Activated naive CD8-positive, alpha-beta T cell treated with anti-CD3 and anti-CD28 coated beads for 36 hours (primary cell): ENCODE measurements at places on chromosomes 6 and 20.

GRCh38 chr6:15077006-15077405 lies 168.9 kb upstream of the JARID2 start:
- no peak for DNase-seq

DNA sequence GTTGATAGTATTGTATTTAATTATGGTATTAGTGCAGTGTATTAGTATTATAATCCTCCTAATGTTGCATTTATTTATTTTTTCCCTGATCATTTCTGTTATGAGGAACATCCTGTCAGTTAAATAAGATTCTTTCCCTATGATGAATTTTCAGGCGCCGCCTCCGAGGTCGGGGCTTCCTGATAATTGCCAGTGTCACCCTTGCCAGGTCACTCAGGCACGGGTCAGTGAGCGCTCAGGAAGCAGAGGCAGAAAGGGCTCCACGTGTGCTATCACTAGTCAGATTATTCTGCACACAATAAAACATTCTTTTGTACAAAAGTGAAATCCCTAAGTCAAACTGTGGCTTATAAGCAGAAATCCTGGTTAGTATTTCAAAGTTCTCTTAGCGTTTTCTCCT lies 64.8 kb downstream of the TSHZ2 start:
- DNase-seq: no peak

DNA sequence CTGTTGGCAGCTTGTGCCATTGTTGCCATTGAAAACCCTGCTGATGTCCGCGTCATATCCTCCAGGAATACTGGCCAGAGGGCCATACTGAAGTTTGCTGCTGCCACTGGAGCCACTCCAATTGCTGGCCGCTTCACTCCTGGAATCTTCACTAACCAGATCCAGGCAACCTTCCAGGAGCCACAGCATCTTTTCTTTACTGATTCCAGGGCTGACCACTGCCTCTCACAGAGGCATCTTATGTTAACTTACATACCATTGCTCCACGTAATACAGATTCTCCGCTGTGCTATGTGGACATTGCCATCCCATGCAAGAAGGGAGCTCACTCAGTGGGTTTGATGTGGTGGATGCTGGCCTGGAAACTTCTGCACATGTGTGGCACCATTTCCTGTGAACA lies 221.8 kb upstream of the FAM83B start:
- no peak for DNase-seq

- no peak for DNase-seq
These were observed 57.7 kb downstream of the RBM38 start for GRCh38 chr20:57448764-57449354.

GRCh38 chr6:165487950-165488349 lies 175.1 kb downstream of the PDE10A start:
- no peak for DNase-seq

DNA sequence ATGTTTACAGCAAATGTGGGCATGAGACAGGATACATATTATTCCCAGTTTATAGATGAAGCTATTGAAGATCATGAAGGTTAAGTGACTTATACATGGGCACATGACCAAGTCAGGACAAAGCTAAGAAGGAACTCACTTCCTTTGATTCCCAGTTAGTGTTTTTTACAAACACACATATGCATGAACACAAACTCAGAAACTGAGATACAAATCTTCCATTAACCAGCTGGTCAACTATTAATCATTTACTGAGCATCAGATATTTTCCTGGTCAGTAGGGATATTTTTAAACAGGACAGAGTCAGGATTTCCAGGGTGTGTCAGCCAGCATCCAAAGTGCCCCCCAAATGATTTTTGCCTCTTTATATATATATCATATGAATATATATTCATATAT lies 222.2 kb downstream of the OGFRL1 start:
- no peak for DNase-seq

- no peak for DNase-seq
These were observed 397.4 kb downstream of the MAFB start for GRCh38 chr20:40291493-40292135.

DNA sequence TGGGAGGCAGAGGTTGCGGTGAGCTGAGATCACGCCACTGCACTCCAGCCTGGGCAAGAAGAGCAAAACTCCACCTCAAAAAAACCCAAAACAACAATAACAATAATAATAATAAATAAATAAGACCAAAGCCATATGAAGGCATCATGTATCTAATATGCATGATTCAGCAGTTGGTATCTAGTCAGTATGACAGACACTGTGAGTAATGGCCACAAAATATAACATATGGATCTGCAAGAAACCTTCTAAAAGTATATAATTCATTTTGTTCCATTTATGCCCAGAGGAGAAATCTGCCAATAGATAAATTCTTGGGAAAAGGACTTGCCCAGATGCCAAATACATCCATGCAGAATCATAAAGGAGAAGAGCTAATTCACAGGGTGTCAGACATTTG lies 252.3 kb downstream of the BTBD9 start:
- no peak for DNase-seq

DNA sequence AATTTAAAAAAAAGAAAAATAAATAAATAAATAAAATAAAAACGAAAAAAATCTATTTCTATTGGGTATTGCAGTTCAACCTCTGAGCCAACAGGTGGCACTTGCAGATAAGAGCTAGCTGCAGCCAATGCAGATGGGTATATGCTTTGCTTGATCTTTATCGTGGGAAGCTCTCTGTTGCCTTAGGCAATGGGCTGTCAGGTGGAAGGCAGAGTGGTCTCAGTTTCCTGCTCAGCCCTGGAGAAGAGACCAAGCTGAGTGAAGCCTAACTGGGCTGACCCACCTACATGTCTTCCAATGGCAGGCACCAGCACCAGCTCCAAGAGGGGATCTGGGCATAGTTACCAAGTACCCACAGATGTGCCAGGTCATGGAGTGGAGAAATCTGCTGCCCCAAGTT lies 95.0 kb downstream of the AK9 start:
- no peak for DNase-seq

GRCh38 chr6:116373300-116373699 lies 2.6 kb downstream of the DSE start:
- no peak for DNase-seq

- no peak for DNase-seq
These were observed 27.5 kb upstream of the GLP1R start for GRCh38 chr6:39021041-39021440.

DNA sequence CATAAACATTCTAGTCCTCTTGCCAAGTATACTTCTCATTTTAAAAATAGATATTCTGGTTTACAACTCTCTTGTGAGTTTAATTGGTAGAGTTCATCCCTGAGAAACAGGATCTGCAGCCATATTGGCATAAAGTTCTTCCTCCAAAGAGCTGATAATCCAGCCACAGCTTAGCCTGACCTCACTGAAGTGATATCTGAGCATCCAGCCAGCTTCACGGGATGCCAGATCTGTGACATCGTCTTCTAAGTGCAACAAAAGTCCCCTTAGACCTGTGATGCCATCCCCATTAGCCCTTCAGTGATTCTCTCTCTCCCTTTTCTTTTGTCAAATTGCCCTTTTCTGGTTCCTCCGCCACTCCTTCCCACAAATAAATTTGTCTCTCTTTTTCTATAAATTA lies 180.6 kb upstream of the STXBP5 start:
- DNase-seq: no peak

DNA sequence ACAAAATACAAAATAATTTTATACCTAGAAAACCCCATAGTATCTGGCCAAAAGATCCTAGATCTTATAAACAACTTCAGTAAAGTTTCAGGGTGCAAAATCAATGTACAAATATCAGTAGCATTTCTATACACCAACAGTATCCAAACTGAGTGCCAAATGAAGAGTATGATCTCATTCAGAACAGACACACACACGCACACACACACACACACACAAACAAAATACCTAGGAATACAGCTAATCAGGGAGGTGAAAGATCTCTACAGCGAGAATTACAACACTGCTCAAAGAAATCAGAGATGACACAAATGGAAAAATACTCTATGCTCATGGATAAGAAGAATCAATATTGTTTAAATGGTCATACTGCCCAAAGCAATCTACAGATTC lies 49.2 kb downstream of the TOMM6 start:
- no peak for DNase-seq

GRCh38 chr6:13177664-13178063 lies 150.7 kb downstream of the TBC1D7 start:
- DNase-seq: no peak

GRCh38 chr20:58740356-58741308 lies 48.0 kb downstream of the NPEPL1 start:
- DNase-seq: no peak

DNA sequence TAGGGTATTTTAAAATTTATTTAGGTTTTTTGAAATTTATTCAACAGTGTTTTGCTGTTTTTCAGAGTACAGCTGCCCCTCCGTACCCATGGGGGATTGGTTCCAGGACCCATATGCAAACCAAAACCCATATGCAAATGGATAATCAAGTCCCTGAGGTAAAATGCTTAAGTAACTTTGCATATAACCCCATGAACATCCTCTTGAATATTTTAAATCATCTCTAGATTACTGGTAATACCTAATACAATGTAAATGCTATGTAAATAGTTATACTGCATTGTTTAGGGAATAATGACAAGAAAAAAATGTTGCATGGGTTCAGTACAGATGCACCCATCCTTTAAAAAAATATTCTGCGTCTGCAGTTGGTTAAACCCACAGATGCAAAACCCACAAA lies 547.9 kb upstream of the CDH4 start:
- DNase-seq: no peak

- no peak for DNase-seq
These were observed 63.0 kb upstream of the VSTM2L start for GRCh38 chr20:37839955-37840354.

GRCh38 chr20:33401184-33401920 lies at the start of gene CDK5RAP1:
TSS of gene CDK5RAP1 (minus strand) at chr20:33401519. CDS start at chr20:33397064, 4,455 bp downstream.
- DNase-seq: peak; percentile 84

DNA sequence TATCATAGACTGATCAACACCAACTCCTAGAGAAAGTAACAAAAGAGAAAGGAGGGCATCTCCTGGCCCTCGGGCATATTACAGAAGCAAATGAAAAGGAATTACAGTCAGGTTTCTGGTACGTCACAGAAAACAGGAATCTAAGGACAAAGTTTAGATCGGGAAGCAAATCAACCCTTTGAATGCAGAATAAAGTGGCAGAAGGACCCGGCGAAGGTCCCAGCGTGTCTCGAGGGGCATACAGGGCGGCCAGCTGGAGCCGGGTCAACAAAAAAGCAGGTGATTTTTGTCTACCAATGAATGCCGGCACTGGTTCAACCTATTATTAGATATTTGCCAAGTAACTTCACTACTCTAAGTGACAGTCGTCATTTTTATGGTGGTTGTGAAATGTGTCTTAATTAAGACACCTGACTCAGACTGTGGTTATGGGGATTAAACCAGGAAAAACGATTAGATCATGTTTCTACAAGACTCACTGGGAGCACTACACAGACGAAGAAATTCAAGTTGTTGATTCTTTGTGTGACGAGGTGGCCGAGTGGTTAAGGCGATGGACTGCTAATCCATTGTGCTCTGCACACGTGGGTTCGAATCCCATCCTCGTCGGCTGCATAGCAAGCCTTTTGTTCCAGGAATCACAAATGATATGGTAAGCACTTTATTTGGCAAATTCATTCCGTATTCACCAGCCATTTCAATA lies 12.4 kb upstream of the ZSCAN9 start:
- peak; percentile 73 for DNase-seq

GRCh38 chr20:56429502-56429901 lies 17.4 kb downstream of the CASS4 start:
- peak; percentile 55 for DNase-seq

GRCh38 chr20:23139524-23139923 lies 53.4 kb upstream of the CD93 start:
- DNase-seq: no peak

- DNase-seq: no peak
These were observed 1021.6 kb upstream of the MAP3K7 start for GRCh38 chr6:91608428-91608827.

GRCh38 chr20:20594171-20594530 lies 118.3 kb downstream of the RALGAPA2 start:
- DNase-seq: no peak

DNA sequence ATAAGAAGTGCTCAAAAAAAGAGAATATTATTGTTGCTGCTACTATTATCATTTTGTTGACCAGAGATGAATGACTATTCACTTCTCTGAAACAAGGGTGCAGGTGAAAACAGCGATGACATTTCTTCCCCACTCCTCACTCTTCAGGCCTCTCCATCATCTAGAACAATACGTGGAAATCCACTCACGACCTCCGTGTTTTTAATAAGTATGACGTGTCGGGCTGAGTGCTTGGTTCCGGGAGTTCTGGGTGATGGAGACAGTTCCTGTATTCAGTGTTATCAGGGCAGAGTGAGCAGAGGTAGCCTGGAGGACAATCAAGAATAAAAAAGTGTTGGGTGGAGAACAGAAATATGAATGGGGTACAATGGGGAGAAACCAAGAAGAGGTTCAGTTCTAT lies 130.0 kb upstream of the ZNF217 start:
- DNase-seq: no peak

- DNase-seq: no peak
These were observed 68.2 kb upstream of the SSTR4 start for GRCh38 chr20:22966787-22967464.

GRCh38 chr6:13436399-13437217 lies 50.8 kb downstream of the GFOD1 start:
- DNase-seq: no peak

DNA sequence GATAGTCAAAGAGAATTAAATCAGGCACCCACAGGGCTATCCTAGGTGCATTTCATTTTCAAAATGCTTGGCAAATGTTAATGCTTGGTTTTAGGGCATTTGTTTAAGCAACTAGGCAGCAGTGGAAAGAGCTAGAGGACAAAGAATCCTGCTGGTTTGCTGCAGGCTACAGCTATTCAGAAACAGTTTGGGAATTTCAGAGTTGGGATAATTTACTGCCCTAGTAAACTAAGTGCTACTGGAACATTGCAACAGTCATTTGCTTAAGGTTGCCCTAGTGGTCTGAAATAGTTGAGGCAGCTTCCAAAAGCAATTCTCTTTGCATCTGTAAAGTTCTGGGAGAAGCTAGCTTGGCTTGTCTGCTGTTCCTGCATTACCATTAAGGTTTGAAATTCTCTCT lies 312.7 kb downstream of the LAMA2 start:
- no peak for DNase-seq

- DNase-seq: no peak
These were observed 29.4 kb downstream of the PNLDC1 start for GRCh38 chr6:159829526-159829925.

- DNase-seq: peak; percentile 35
These were observed 1.5 kb upstream of the SLC2A4RG start for GRCh38 chr20:63737945-63738686.
